Uterine smooth muscle cell (primary cell): ENCODE measurements at places on chromosomes 11 and 22. TPM values are rescaled to one million over a fixed set of nuclear protein-coding genes. Genes with fewer than 3 reads are reported as not detected.

VSTM5 gene
- 0.62 and 1.00 TPM in 2 replicates for total RNA-seq

RTN3 gene
- total RNA-seq, result 51.1 and 69.6 TPM in 2 replicates

DLG2 gene
- total RNA-seq, result 0.75 and 1.1 TPM in 2 replicates

OR9G4 gene
- total RNA-seq, result not detected in 2 replicates

RFPL2 gene
- total RNA-seq, result not detected in 2 replicates

MPPED2 gene
- under 0.01 and 0.22 TPM in 2 replicates for total RNA-seq

DBX1 gene
- total RNA-seq, result not detected in 2 replicates

GAS2 gene
- 1.4 and 1.6 TPM in 2 replicates for total RNA-seq

POTEH gene
- not detected in 2 replicates for total RNA-seq

SCARF2 gene
- 18.2 and 36.9 TPM in 2 replicates for total RNA-seq

LRFN4 gene
- 23.6 TPM in 2 replicates for total RNA-seq

MAPK8IP2 gene
- total RNA-seq, result 0.33 and 0.37 TPM in 2 replicates

PRR5 gene
- 4.6 and 9.4 TPM in 2 replicates for total RNA-seq

OLFML1 gene
- 4.2 and 10.5 TPM in 2 replicates for total RNA-seq

RFPL1 gene
- not detected in 2 replicates for total RNA-seq

OR52H1 gene
- 0.66 and 1.1 TPM in 2 replicates for total RNA-seq

SERPIND1 gene
- total RNA-seq, result not detected in 2 replicates

AP5B1 gene
- total RNA-seq, result 6.5 and 8.0 TPM in 2 replicates

DTX4 gene
- total RNA-seq, result 0.22 and 0.25 TPM in 2 replicates

BTBD18 gene
- total RNA-seq, result not detected in 2 replicates

OR52I1 gene
- total RNA-seq, result not detected in 2 replicates

SC5D gene
- 62.6 and 77.1 TPM in 2 replicates for total RNA-seq

PICK1 gene
- 6.5 and 12.2 TPM in 2 replicates for total RNA-seq

APOBEC3C gene
- total RNA-seq, result 8.2 and 8.5 TPM in 2 replicates

NRIP3 gene
- total RNA-seq, result 37.9 and 90.8 TPM in 2 replicates

ANO1 gene
- total RNA-seq, result not detected in 2 replicates

DEUP1 gene
- under 0.01 and 0.33 TPM in 2 replicates for total RNA-seq

P2RX3 gene
- not detected in 2 replicates for total RNA-seq

ROM1 gene
- total RNA-seq, result 2.3 and 2.9 TPM in 2 replicates

CCDC116 gene
- 0.22 and 0.25 TPM in 2 replicates for total RNA-seq

APOBEC3H gene
- total RNA-seq, result not detected in 2 replicates

CYTH4 gene
- 0.12 and 0.33 TPM in 2 replicates for total RNA-seq

MGAT3 gene
- total RNA-seq, result under 0.01 TPM in 1 of 2 replicates, not detected in the other

DYNC2H1 gene
- total RNA-seq, result 69.8 and 91.6 TPM in 2 replicates
